SK-N-DZ (cell line): ENCODE measurements at places on chromosomes 3 and 15.

GRCh38 chr3:149571381-149571780 is 86.4 kb downstream of the WWTR1 start:
- no peak for DNase-seq

DNA sequence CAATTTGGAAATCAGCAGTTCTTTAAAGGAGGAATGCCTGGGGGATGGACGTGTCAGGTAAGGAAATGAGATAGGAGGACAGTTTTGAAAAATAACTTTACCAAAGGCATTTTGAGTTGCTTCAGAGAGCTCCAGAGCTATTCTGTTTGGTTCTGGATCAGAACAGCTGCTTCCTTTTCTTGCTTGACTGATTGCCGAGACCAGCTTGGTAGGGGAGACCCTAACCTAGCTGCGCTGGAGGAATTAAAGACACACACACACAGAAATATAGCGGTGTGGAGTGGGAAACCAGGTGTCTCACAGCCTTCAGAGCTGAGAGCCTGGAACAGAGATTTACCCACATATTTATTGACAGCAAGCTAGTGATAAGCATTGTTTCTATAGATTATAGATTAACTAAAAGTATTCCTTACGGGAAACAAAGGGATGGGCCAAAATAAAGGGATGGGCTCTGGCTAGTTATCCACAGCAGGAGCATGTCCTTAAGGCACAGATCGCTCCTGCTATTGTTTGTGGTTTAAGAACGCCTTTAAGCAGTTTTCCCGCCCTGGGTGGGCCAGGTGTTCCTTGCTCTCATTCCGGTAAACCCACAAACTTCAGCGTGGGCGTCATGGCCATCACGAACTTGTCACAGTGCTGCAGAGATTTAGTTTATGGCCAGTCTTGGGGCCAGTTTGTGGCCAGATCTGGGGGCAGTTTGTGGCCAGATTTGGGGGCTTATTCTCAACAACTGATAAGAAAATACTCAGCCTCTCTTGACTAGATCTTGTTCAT is 556.0 kb downstream of the ROBO1 start:
- DNase-seq = no peak

GRCh38 chr3:177244606-177245005 is 47.3 kb upstream of the TBL1XR1 start:
- no peak for DNase-seq

- DNase-seq = no peak
Observed at GRCh38 chr3:133965906-133966305, 63.8 kb downstream of the SLCO2A1 start.

DNA sequence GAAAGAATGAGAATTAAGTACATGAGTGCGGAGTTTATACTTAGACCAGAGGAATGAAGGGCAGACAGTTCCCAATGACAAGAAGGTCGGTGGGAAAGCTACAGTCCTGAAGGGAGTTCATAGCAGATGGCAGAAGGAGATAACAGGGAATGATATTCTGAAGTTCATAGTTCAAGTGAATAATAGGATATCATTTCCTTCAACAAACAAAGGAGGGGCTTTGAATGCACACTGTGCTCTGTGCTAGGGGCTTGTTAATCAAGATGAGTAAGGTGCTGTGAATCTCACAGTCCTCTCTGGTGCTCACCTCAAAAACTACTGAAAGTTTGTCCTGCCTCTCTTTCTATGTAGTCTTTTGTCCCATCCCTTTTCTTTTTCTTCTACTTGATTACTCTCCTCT is 41.9 kb downstream of the SIDT1 start:
- no peak for DNase-seq

DNA sequence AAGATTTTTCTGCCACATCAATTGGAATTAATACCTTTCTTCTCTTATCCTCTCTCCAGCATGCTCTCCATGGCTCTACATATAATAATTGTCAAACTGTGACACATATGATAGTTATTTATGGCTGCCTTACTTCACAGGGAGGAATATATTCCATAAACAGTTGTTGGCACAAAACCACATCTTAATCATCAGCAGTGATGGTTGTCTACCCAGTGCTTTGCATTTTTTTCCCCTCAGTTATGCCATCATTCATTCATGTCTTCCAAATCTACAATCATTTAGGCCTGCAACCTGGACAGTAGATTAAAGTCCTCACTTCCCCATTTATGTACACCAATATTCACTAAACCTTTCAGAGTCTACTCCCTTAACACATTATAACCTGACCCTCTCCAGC is 107.7 kb downstream of the THRB start:
- DNase-seq = no peak

DNA sequence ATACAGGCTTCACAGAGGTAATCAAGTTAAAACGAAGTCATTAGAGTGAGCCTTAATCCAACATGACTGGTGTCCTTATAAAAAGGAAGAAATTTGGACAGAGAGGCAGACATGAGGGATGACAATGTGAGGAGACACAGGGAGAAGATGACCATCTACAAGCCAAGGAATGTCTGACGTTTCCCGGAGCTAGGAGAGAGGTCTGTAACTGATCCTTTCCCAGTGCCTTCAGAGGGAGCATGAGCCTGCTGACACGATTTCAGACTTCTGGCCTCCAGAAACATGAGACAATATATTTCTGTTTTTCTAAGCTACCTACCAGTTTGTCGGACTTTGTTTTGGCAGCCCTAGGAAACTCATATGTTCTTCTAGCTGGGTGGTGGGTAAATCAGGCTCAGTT is 15.1 kb downstream of the TM4SF1 start:
- no peak for DNase-seq
